Stimulated activated CD8-positive, alpha-beta memory T cell treated with anti-CD3 and anti-CD28 coated beads, Interleukin-15, amount 100 ng/mL, for 4 hours (primary cell): ENCODE measurements at places on chromosomes 5 and 9.

GRCh38 chr5:83077662-83078261 lies 415 bp downstream of the XRCC4 start:
- DNase-seq: no peak

- no peak for DNase-seq
These were observed 15.1 kb upstream of the PHF19 start for GRCh38 chr9:120891884-120892747.

DNA sequence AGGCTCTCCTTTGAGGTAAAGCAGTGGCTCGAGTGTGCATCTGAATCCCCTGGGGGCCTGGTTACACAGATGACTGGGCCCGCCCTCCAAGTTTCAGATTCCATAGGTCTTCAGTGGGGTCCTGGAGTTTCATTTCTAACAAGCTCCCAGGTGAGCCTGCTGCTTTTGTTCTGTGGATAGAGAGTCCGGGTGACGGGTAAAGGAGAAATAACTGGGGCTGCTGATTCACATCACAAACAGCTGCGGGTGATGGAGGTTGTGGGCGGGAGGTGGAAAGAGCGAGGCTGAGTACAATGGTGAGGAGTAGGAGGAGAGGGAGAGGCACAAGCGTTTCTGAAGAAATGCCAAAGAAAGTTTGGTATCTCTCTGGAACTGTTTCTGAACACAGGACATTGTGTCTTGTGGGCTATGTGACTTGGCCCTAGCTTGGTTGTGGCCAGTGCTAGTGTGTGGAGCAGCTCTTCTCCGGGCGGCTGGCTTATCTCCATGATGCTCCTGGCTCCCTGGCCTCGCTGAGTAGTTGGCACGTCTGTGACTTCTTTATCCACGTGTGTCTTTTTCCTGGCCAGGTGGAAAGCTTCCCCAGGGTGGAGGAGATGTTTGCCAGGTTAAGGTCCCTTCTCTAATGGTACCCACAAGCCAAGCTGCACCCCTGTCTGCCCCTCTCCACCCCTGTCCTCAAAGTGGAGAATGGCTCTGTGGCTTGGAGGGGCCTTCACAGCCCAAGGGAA lies 61.7 kb downstream of the HSPA4 start:
- DNase-seq: peak; percentile 9

DNA sequence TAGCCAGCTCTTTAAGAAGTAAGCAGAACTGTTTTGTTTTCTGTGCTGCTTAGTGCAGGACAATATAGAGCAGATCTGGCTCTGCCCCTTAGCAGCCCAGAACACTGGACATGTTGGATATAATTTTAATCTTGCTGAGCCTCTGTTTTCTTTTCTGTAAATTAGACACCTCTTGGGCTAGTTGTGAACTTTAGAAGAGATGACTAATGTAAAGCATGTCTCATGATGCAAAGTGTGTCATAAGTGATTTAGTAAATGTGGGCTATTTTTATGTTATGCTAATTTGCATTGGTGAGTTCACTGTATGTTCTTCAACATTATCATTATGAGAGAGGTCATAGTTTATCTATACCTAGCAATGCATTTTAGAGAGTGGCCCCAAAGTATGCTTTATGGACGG lies 156.1 kb upstream of the ADAMTSL1 start:
- DNase-seq: no peak

- DNase-seq: no peak
These were observed 85.9 kb downstream of the RAI14 start for GRCh38 chr5:34742061-34742460.

GRCh38 chr5:90871391-90871991 lies 312.9 kb downstream of the ADGRV1 start:
- DNase-seq: no peak

GRCh38 chr5:56900395-56900794 lies 9.0 kb upstream of the SETD9 start:
- no peak for DNase-seq

- no peak for DNase-seq
These were observed 253.8 kb upstream of the POU5F2 start for GRCh38 chr5:93995126-93995621.

GRCh38 chr9:72134801-72135200 lies 14.4 kb upstream of the GDA start:
- no peak for DNase-seq

DNA sequence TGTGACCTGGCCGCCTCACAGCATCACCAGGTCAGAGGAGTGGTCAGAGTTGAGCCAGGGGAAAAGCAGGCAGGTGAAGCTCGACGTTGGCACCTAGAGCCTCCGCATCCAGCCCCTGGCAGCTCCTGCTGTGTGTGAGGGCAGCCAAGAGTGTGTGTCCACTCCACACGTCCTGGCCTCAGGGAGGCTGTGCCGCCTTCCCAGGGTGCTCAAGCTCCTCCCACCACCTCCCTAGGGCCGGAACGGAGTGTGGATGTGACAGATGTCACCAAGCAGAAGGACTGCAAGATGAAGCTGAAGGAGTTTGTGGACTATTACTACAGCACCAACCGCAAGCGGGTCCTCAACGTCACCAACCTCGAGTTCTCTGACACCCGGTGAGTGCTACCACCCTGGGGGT lies 72.5 kb downstream of the PHF2 start:
- no peak for DNase-seq

DNA sequence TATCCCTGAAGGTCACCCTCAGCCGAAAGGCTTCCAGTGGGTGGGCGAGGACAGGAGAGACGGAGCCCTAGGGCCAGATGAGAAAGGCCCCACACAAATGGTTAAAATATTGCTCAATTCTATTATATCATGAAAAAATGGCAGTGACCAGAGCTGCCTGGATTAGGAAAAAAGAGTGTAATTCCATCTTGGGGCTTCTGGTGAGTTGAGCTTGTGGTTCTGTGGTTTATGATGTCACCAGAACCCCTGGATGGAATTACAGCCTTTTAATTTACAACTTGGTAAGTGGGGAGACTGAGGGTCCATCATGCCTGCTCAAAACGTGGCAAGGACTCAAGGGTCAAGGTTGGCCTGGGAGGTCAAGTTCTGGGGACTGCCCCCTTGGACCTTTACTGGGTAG lies 55.5 kb upstream of the STC2 start:
- DNase-seq: no peak

- DNase-seq: no peak
These were observed 140.9 kb downstream of the MRPS30 start for GRCh38 chr5:44949687-44950086.

GRCh38 chr5:148760945-148761638 lies 65.3 kb upstream of the ADRB2 start:
- DNase-seq: no peak

- no peak for DNase-seq
These were observed 159.9 kb downstream of the FANCC start for GRCh38 chr9:95157481-95158151.

DNA sequence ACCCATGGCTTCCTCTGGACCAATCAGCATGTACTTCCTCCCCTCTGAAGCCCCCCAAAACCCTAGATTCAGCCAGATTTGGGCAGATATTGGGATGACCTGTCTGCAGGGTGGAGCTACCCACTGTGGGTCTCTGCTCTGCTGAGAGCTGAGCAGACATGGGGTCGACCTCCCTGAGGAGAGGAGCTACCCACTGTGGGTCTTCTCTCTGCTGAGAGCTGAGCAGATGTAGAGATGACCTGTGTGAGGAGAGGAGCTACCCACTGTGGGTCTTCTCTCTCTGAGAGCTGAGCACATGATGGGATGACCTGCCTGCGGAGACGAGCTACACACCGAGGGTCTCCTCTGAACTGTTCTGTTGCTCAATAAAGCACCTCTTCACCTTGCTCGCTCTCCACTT lies 89.6 kb downstream of the CAVIN4 start:
- DNase-seq: no peak

DNA sequence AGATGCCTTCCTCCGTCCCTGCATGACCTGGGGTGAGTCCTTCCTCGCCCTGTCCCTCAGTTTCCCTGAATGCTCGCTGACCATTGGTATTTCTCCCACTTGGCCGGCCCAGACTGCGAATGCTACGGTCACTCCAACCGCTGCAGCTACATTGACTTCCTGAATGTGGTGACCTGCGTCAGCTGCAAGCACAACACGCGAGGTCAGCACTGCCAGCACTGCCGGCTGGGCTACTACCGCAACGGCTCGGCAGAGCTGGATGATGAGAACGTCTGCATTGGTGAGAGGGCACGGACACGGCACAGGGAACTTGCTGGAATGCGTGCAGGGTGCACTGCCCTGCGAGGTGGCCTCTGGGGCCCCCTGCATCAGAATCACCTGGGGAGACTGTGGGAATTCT lies 77.1 kb downstream of the NTNG2 start:
- DNase-seq: no peak

DNA sequence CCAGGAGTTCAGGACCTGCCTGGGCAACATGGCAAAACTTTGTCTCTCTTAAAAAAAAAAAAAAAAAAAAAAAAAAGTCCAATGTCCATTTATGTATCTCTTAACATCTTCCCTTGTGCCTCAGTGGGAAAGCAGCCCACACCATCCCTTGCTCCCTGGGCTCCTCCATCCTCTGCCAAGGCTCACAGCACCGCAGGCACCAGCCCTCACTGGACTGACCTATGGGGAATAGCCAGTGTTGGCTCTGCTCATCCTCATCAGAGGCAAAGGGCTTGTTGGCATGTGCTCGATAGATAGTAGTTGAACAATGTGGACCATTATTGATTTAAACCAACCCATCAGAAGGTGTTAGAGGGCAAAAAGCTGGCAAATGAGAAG lies 61.8 kb upstream of the LRRTM2 start:
- DNase-seq: no peak

DNA sequence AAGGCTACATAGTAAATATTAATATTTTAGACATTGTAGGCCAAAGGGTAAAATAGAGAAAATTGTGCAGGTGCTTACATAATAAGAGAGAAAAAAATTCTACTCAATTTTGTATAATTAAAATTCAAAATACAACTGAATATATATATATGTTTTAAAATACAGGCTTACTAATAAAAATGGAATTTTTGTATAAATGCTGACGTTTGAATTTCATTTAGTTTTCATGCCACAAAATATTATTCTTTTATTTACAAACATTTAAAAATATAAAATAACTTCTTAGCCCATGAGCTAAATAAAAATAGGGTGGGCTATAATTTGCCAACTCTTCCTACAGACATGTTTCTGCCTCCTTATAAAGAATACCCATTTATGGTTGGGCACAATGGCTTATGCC lies 328.6 kb downstream of the TRPM3 start:
- no peak for DNase-seq

DNA sequence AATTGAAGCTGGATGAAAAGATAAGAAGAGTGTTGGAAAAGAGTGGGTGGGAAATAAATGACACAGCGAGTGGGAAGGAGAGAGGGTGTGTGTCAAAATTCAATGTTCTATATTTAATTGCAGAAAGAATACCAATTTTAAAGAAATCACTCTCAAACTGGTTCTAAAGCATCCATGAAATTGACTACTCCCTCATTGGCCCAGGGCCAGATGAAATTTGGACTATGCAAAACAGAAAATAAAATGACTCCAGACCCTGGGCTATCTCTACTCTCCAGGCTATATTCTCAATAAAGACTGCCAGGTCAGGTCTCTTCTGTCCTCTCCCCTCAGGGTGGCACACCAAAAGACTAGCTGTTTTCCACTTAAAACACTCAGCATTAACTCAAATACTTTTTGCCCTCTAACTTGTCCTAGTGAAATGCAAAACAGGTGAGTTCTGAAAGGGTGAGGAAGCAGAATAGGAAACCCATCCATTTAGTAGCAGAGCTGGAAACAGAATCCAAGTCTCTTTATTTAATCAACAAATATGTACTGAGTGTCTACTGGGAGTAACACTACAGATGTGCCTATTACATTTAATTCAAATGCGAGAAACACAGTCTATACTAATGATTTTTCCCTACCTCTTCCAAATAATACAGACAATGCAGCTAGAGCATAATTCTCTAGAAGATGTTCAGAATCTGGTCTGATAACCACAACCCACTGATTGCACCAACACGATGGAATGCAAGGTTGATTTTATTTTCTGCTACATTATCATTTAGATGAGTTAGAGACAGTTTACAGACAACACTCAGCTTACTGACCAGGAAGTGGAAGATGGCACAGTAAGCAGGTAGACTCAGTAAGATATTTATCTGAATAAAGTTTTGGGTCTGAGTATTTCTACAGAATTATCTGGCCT lies 42.1 kb downstream of the EFCAB9 start:
- DNase-seq: no peak

GRCh38 chr9:112411626-112412027 lies 31.7 kb downstream of the HSDL2 start:
- no peak for DNase-seq

GRCh38 chr9:35341021-35341420 lies 148.9 kb upstream of the RUSC2 start:
- no peak for DNase-seq
